T-helper 1 cell (primary cell): ENCODE measurements at places on chromosomes 7 and 10.

DNA sequence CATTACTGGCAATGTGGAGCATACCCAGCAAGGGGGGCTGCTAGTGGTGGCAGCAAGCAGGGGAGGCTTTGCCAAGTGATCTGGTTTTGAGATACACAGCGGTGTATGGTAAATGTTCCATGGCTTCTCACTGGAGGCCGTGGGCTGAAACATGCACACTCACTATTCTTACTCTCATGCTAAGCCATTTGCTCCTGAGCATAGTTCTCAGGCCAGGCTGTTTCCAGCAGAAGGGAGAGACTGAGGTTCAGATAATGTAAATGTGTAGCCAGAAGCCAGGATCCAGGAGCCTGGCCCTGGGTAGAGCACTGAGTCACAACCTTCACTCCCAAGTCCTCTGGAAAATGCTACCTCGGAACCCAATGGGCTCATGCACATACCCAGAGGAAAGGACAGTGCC lies 757.9 kb downstream of the GRID1 start:
- no peak for DNase-seq

- no peak for DNase-seq
These were observed 27.0 kb upstream of the FAM107B start for GRCh38 chr10:14801723-14802122.

DNA sequence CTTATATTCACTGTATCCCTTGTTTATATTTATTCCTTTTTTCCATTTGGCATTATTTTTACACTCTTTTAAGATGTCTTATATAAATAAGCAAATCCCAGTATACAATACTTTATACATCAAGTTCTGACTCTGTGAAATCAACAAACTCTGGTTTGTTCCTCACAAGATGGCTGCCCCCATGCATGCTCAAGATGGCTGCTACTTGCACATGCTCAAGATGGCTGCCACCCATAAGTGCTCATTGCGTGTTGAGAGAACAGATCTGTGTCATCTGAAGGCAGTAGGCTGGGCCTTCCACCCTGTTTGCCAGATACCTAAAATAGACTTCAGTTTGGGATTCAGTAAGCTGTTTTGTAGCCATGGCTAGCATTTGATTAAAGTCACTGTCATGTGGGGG lies 666.2 kb downstream of the TYW1 start:
- no peak for DNase-seq

DNA sequence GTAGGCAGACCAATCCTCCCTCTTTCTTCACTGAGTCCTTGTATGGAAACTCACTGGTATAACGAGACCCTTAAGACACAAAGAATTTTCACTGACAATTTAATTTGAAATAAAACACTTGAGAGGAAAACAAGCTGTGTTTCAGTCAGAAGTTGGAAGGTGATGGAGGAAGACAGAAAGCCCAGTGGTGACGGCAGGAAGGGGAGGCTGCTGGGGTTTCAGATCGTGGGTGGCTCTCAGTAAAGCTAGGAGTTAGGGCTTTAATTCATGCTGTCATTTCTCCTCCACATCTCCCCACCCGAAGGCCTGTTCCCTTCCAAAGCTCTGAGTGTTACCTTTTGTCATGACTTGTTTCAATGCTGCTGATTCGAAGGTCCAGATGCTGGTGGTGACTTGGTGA lies 605.2 kb upstream of the DPP6 start:
- no peak for DNase-seq

GRCh38 chr10:100864978-100865377 lies 47.8 kb upstream of the SLF2 start:
- no peak for DNase-seq

DNA sequence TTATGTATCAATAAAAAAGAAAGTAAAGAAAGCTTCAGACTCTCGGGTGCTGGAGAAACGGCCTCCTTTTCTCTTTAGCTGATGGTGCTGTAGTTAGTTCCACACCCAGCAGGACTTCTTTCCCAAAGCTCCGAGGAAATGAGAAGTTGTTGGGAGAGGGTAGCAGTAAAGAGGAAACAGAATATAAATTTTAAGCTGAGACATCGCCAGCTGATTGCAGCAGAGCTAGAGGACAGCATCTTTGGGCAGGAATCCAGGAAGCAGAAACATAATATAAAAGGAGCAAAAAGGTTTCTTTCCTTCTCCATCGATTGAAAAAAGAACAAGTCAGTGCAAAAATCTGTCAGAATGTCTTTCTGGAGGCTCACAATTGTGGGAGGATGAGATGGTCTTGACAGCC lies 616.9 kb upstream of the FOXK1 start:
- no peak for DNase-seq

GRCh38 chr10:53135213-53135896 lies 362.8 kb upstream of the MBL2 start:
- DNase-seq: no peak

- no peak for DNase-seq
These were observed 14.4 kb upstream of the TTYH3 start for GRCh38 chr7:2617325-2617905.

DNA sequence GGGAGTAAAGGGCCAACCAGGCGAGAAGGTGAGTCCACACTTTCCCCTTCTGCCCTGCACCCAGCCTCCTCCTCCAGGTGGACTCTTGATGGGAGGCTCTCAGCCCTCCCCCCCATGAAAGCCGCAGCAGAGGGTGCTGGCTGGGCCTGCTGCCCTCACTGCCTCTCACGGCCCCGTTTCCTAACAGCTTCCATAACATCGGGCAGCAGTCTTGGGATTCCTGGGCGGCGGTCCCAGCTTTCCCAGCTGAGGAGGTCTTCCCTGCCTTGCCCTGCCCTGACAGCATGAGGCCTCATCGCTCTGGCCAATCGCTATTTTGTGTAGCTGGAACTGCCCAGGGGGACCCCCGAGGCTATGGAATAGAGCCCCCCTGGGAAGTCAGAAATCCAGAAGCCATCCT lies 76.3 kb downstream of the COL13A1 start:
- no peak for DNase-seq

DNA sequence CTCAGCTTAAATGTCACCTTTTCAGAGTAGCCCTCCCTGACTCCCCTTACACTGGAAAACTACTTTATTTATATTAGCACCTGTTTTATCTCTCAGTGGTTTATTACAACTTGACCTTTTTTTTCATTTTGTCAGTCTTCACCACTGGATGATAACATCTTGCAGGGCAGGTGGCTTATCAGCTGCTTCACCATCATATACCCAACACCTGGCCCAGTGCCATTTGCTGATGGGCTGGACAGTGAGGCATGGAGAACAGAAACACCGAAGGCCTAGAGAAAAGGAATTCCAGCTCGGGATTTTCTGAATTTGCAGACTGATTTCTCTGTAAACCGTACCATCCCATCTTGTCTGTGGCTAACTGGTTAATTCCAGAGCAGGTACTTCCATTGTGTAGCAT lies 48.5 kb downstream of the SORCS3 start:
- no peak for DNase-seq

DNA sequence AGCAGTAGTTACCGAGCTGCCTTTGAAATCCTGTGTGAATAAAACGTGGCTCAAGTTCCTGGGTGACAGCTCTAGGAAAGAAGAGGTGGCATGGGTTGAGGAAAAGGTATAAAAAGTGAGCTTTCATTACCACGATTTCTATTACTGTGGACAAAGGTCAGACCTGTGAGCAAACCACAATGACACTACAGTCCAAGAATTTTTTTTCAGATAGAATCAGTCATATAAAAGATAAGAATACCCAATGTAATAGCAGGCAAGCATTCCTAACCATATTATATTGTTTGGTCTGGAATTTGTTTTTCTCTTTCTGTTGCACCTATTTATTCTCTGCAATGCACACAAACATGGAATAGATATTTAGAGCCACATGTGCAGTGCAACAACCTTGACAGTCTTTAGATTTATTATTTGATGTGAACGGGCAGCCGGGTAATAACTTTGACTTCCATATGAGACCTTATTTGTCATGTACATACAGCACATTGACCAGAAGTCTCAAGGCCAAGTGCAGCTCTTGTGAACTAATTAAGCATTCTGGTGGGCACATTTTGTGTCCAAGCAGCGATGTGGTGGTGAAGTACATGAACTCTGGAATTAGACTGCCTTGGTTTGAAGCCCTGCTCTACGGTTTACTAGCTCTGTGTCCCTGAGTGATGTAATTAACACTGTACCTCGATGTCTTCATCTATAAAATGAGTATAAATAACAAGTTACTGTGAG lies 156.8 kb downstream of the NRCAM start:
- no peak for DNase-seq

- no peak for DNase-seq
These were observed 49.1 kb upstream of the C1QL3 start for GRCh38 chr10:16570731-16571130.

DNA sequence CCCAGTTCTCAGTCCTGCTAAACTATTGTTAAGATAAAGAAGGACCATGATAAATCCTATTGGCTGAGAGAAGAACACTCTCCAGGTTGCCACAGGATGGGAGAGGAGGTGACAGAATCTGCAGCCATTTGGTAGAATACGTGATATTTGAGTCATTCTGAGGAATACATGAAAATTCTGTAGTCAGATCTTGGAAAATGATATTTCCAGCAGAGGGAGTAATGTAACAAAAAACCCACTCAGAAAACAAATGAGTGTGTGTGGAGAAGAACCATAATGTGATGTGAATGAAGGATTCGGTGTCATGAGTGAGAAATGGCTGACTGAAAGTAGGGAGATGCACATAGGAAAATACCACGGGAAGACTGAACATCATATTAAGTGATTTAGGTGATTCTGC lies 128.5 kb upstream of the PFKP start:
- DNase-seq: no peak

DNA sequence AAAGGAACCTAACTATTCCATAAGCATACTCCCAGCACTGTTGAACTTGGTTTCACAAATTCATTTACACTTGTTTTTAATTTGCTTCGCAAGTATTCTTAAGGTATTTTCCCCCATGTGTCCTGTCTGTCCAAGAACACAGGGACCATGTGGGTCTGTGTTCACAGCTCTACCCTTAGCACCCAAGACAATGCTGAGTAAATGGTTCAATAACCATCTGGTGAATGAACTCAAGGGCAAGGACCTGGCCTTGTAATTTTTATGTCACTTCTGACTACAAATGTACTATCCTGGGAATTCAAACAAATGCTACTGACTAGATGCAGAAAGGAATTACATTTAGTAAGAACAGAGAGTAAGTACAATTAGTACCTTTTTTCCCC lies 43.0 kb upstream of the SLIT1 start:
- no peak for DNase-seq

GRCh38 chr7:127913686-127914085 lies 117.6 kb downstream of the LRRC4 start:
- no peak for DNase-seq

- DNase-seq: no peak
These were observed 358.6 kb downstream of the PTPRN2 start for GRCh38 chr7:158228986-158229385.

GRCh38 chr10:115867305-115867704 lies 405.7 kb downstream of the GFRA1 start:
- no peak for DNase-seq

GRCh38 chr7:44386139-44386913 lies 60.9 kb upstream of the CAMK2B start:
- no peak for DNase-seq

- DNase-seq: no peak
These were observed 7.4 kb upstream of the SAMD8 start for GRCh38 chr10:75103881-75104686.

DNA sequence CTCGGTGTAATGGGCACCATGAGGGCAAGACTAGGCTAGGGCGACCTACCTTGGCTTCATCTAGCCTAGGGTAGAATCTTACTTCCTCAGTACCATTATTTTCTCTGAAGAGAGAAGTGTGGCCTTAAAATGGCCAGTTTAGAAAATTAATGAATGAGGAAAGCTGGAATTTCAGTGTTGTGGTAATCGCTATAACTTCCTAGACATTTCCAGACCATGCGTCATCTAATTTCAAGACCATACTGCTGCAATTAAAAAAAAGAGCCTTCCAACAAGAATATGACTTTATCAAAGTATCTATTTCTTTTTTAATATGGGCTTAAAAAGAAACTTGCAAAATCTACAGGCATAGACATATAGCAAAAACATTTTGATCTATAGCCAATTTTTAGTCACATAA lies 68.5 kb downstream of the CPVL start:
- DNase-seq: no peak

DNA sequence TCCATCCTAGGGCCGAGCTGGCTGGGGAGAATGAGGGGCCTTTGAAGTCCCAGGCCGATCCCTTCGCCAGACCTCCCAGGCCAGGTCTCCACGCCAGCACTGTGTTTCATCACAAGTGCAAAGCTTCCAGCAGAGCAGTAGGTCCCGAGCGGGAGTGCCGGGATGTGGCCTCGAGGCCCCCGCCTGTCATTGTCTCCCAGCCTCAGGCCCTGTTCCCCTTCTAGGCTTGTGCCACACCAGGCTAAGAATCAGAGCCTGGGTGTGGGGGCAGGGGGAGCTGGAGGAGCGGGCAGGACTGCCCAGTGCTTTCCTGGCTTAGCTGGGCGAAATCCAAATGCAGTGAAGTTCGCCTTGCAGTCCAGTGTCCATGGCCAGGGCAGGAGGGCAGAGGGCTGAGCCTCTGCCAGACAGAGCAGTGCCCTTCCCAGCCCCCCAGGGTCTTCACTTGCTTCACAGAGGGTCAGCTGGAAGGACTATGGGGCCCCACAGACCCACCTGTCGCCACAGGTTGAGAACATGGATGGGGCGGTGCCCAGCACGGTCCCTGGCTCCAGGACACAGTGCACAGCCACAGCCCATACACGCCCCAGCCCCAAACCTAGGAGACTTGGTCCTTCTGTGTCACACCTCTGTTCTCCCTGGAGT lies 20.2 kb upstream of the PFKFB3 start:
- no peak for DNase-seq

DNA sequence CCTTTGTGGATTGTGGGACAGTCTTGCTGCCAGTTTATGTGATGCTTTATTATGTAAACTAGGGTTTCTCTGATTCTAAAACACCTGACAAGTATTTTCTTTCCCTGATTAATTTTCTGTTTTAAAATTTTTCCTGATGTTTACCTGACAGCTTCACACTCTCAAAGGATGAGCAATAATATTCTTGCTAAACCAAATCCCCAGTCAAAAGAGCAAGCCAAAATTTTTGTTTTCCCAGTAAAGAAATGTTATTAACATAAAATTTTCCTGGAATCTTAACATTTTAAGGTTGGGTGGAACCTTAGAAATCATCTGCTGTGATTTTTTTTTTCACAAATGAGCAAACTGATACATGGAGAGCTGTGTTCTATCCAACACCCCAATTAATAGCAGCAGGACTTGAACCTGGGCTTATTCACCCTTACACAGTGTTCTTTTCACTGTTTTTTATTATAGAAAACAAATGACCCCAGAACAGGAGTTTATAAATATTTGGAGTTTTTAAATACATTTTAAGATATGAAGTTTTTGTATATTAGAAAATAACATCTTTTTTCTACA lies 185.2 kb upstream of the VIPR2 start:
- DNase-seq: no peak

- no peak for DNase-seq
These were observed 61.6 kb upstream of the MKI67 start for GRCh38 chr10:128187788-128188185.

DNA sequence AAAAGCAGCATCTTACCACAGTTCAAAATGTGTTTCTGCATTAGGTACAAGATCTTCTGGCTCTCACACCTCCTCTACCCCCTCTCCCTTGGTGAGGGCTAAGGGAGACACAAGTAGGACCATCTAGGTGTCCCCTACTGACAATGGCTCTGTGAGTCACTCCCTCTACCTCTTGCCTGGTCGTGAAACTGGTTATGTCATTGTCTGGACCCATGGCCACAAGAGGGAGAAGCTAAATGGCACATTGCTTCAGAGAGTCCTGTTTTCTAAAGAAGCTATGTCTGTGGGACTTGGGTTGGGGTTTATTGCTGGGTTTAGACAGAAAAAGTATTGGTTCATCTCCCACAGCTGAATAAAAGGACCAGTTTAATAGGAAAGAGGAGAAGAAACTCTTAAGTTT lies 4.0 kb upstream of the PLXNA4 start:
- DNase-seq: no peak

GRCh38 chr10:72298592-72299519 lies 25.1 kb downstream of the DDIT4 start:
- DNase-seq: no peak
